Bronchial epithelial cell (primary cell): ENCODE measurements at places on chromosomes 2 and 18.

GRCh38 chr2:201879996-201880395, 73.7 kb downstream of the CDK15 start:
- no peak for DNase-seq

DNA sequence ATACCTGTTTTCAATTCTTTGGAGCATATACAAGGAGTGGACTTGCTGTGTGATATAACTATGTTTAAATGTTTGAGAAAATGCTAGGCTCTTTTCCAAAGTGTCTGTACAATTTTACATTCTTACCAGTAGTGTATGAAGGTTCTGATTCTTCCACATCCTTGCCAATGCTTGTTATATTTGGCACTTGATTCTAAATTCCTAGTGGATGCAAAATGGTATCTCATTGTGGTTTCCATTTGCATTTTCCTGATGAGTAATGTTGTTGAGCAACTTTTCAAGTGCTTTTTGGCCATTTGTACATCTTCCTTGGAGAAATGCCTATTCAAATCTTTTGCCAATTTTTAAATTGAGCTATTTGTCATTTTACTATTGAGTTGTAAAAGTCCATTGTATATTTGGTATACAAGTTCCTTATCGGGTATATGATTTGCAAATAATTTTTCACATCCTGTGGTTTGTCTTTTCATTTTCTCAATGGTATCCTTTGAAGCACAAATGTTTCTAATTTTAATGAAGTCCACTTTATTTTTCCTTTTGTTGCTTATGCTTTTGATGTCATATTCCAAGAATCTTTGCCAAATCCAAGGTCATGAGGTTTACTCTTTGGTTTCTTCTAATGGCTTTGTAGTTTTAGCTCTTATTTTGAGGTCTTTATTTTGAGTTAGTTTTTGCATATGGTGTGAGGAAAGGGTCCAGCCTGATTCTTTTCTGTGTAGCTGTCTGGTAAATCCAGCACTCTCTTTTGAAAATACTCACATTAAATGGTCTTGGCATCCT, 33.2 kb upstream of the CWC22 start:
- DNase-seq: peak; percentile 89

DNA sequence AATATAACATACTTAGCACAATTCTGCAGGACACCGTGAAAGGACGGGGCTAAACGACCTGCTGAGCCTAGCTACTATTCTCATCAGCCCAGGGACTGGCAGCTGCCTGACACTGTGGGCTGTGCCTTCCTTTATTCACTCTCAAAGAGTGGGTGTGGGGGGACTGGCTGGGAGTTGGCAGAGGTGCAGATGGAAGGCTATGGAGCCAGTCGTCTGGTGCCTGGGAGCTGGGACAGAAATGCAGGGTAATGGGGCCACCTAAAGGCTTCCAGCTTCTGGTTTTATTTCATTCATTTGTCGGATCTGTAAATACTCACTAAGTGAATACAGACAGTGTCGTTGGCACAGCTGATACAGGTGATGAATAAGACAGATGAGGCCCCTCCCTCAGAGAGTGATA, 56.0 kb upstream of the NFU1 start:
- no peak for DNase-seq

DNA sequence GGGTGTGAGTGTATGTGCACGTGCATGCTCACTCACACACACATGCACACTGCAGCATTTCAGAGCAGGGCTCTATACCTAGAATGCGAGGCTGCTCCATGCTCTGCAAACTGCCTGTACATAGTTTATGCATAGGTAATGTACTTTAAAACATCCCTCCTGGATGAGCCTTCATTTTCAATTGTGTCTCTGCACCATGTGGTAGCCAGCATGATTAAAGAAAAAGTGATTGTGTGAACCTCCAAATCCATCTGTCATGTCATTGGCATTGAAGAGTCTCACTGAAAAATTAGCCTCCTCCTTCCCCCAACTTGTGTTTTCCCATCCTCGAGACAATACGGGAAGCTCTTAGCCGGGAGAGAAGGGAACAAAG, 120.9 kb upstream of the SPATS2L start:
- no peak for DNase-seq

DNA sequence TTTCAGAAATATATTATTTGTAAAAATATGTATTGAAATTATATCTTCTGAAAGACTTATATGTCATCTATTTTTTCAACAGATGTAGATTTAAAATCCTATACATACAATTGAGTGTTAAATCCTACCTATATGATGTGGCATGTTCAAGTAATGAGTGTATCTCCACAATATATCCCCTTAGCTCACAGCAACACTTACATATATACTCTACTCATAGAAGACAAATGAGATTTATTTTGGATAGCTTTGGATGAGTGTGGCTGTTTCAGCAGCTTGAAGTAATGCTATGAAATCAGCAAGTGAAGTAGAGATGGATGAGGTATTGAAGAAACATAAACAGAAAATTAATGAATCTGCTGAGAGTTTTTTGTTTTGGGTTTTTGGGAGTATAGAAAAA, 263.1 kb downstream of the ARHGAP15 start:
- DNase-seq: no peak

DNA sequence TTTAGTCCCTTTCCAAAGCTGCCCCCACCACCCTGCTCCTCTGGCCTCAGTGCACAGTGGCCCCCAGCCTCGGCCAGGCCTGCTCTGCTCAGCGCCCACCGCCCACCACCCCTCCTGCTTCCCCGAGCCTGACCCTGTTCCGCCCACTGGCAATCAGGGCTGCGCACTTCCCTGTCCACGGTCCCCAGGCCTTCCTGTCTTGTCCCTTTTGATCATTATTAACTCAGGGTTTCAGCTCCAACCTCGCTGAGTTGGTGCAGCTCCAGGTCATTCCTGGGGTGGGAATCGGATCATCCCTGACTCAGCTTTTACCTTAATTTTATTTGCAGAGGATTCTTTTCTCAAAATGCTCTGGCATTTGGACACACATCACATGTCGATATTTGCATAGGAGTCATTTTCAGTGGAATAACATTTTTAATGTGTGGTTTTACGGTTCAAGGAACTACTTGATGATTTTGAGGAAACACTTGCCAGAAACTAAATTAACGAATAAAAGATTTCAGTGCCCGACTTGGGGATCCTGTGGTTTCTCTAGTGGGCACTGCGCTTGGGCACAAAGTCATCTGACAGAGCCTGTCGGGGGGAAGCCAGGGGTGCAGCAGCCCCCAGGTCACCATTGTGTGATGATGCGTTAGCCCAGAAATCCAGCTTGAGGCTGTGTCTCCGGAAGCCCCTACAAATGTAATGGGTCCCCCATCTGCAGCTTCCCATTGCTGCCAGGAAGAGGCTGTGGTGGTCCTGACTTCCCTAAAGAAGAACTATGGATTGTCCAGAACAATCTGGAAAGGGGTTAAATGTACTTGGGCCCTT, 1.0 kb upstream of the ESPNL start:
- no peak for DNase-seq

DNA sequence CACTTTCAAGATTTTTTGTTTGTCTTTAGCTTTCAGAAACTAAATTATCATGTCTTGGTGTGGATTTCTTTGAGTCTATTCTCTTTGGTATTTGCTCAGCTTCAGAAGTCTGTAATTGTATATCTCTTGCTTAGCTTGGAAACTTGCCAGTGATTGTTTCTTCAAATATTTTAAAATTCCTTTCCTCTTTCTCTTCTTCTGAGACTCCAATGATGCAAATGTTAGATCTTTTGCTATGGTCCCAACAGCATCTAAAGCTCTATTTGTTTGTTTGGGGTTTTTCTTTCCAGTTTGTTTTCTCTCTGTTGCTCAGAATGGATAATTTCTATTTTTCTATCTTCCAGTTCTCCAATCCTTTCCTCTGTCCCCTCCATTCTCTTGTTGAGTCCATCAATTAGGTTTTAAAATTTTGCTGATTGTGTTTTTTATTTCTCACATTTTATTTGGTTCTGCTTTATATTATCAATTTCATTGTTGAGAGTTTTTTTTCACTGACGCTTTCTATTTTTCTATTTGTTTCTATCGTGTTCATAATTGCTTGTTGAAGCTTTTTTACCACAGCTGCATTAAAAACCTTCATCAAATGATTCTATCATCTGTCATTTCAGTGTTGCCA, 81.5 kb upstream of the DAPL1 start:
- DNase-seq: no peak

DNA sequence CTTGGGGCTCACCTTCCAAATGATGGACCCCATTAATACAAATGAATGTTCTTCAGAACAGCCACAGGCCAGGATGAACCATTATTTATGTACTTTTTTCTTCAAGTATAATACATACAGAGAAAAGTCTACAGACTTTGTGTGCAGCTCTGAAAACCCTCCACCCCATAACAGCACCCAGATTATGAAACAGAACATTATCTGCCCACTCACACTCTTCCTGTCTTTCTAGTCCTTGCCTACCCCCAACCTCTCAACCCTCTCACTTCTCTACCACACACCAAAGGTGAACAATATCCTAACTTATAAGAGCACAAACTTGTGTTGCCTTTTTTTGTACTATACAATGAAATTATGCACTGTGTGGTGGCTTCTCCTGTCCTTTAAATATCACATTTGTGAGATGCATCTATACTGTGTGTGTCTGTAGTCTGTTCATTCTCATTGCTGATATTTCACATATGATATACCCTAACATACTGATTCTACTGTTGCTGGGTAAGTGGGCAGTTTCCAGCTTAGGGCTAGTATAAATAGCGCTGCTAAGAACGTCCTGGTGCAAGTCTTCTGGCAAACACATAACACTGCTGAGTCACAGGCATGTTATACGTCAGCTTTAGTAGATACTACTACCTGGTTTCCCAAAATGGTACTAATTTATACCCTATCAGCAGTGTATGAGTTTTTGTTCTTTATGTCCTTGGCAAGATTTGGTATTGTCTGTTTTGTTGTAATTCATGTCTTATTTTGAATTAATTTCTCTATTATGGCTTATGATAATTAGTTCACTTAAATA, 1.0 kb upstream of the NPHP1 start:
- peak; percentile 67 for DNase-seq
